Renal cortical epithelial cell (primary cell): ENCODE measurements at places on chromosomes 4 and X.
A peak's percentile ranks its signal among the peaks of the same experiment; 100 is the strongest.

GRCh38 chr4:48178931-48179330, 44.9 kb upstream of the TXK start:
- no peak for DNase-seq

DNA sequence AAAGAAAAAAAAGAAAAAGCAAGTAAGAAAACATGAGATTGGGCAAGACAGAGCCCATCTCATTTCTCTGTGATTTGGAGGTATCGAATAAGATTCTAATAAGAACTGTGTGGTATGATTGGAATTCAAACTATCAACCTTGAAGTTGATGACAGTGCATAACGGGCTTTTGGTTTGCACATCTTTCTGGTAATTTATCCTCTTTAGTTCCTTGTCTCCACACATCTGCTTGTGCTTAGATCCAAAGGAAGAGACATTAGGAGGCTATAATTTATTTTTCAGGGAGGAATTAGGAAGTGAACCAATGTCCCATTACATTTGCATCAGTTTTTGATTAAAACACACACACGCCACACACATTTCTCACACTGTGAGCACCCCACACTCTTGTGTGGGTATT, 149.9 kb downstream of the ARSF start:
- DNase-seq: no peak

- no peak for DNase-seq
Measured at GRCh38 chr4:128830906-128831503, 21.5 kb downstream of the JADE1 start.

DNA sequence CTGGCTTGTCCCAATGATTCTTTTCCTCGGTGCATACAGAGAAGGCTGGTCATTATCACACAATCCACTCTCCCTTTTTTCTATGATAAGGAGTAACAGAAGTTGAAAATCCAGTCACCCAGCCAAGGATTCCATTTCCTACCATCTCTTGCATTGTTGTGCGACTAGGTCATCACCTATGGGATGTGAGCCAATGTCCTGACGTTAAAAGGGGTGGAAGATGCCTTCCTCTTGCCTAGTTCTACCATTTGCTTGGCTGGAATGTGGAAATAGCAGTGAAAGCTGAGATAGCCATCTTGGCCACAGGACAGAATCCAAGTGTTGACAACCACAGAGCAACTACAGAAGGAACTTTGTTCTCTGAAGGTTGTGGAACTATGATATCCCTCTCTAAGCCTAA, 132.2 kb upstream of the KIT start:
- DNase-seq: peak; percentile 23

DNA sequence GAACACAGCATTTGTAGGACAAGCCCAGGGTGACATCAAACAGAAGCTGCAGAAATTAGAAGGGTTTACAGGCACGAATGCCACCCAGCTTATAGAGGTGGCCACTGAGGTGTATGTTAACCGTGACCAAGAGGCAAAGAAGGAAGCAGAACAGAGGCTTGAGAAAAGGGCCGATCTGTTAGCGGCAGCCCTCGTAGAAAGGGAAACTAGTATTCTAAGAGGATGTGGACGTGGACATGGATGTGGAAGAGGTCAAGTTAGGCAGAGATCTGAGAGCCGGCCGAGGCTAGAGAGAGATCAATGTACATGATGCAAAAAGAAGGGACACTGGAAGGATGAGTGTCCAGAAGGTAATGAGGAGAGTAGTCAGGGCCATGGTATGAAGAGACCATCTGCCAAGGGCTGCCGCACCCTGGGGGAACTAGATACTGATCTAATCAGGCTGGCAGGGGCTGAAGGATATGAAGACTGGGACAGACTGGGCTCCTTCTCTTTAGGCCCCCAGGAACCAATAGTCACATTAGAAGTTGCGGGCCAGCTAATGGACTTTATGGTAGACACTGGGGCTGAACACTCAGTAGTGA, 27.5 kb downstream of the LIAS start:
- no peak for DNase-seq
